ENCODE measurements at places on chromosomes 3 and 15.

- DNase-seq = no peak
Observed at GRCh38 chr3:13508496-13508895, 28.4 kb downstream of the HDAC11 start.

GRCh38 chr15:99480016-99480810 lies 85.6 kb upstream of the MEF2A start:
- no peak for DNase-seq

DNA sequence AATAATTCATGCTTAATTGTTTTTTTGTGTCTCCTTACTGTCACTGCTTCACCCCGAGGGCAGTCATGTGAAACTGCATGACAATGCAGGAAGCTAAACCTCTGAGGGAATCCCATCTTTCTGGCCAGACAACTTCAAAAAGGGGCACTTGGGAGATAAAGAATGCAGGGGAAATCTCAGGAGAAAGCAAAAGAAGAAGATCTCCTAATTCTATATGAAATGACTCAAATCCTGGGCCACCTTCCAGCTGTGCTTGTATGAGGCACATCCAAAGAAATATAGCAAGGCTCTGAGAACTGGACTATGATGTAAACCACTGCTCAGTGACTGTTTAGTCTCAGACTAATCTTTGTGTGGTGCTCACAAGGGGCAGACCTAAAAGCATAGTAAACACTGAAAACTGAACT lies 22.6 kb upstream of the UMPS start:
- DNase-seq = no peak

DNA sequence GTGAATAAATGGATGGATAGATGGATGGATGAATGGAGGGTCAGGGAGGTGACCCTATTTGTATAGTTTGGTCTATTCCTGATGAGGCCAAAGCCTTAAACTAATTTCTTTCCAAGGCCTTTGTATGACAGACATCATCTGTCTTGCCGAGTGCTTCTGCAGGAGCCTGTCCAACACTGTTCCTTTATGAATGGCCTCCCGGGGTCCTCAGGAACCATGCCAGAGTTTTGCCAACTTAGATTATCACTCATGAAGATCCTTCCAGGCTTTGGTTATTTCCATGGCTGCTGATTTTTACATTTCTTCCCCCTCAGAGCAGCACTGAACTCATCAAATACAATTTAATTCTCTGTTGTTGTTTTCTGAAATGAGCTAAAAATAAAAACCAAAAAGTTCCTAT lies 133.0 kb upstream of the SOX2 start:
- DNase-seq = no peak

DNA sequence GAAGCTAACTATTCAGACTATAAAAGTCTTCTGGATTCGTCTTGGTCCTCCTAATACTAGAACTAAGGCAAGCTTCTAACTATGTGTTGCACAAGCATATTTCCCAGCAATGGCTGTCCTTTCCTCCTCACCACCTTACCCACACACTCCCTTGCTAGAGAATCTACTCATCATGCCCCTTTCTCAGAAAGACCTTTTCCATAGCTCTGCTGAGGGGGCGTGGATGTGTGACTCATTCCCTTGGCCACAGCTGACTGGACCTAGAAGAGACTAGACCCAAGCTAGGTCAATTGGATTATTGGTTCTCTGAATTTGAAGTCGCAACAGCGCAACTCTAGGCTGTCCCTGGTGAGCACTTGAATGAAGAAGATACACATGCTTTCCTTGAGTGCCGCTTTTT lies 47.1 kb downstream of the ERC2 start:
- DNase-seq = no peak

DNA sequence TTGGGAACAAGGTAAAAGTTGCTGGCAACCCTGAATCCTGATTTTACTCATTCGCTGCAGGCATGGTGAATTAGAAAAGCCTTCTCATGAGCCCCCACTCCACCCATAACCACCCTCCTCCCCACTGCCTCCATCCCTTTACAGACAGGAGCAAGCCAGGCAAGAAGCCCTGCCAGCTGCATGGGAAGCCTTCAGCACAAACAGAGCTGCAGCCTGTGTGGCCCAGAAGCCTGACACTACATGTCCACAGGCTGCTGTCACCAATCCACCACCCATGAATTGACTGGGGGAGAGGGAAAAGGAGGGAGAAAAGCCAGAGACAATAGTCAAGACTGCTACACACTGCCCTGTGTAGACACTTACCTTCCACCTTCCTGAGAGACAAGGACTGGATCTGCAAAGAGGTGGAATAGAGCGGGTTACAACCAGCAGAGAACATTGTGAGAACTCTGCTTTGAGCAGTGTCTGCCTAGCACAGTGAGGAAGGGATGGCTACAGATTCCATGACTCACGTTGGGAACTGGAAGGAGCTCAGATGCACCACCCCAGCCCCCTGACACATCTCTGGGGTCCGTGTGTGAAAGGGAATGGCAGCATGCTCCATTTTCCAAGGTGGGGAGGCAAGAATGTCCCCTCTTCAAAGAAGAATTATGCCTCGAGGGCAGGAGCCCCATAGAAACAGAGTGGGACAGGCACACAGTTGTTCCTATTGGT lies 33.9 kb downstream of the DZIP1L start:
- no peak for DNase-seq

- DNase-seq = no peak
Observed at GRCh38 chr3:54353946-54354345, 231.6 kb downstream of the CACNA2D3 start.

DNA sequence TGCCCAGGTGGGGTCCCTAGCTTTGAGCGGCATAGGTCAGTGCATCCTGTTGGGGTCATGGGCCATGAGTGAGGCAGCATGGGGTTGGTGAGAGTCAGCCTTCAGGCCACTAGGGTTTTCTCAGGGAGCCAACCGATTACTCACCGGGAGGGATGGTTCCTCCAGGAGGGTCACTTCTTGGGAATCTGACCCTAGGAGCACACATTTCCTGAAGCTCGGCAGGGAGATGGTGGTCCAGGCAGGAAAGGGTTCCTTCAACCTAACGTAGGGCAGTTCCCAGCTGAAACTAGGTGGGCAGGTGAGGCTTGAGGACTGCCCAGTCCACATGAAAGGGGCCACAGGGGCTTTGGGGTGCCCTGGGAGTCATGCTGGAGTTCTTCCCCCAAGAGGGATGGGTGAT lies 218.0 kb downstream of the UBE3A start:
- no peak for DNase-seq

GRCh38 chr15:41948490-41948889 lies 23.9 kb downstream of the EHD4 start:
- DNase-seq = no peak

GRCh38 chr3:188404701-188405100 lies 250.7 kb downstream of the LPP start:
- DNase-seq = no peak

GRCh38 chr3:170465955-170466354 lies 47.3 kb downstream of the CLDN11 start:
- DNase-seq = no peak

DNA sequence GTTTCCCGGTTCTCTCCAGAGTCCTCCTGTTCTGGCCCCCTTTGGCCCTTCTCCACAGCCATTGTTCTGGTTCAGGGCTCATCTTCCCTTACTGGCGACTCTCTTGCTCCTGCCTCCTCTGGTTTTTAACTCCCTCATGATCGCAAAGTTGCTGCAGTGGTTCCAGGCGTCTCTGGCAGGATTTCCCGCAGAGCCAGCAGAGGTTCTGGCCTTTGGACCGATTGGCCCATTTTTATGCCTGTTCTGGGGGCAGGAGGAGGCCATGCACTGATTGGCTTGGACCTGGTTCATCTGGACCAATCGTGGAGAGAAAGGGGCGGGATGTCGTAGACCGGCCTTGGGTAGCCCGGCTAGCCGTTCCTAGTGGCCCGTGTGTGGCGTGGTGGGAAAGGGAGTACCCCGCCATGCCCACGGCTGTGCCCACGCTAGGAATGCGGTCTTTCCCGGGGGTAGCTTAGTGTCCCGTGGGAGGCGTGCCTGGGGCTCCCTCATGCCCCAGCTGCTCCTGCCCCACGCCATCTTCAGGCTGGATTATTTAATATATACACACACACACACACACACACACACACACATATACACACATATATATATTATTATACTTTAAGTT lies 113.4 kb downstream of the FBLN2 start:
- no peak for DNase-seq

- no peak for DNase-seq
Observed at GRCh38 chr3:139772539-139773500, 95.0 kb upstream of the NMNAT3 start.

GRCh38 chr15:88711806-88712205 lies 73.0 kb downstream of the ISG20 start:
- no peak for DNase-seq

DNA sequence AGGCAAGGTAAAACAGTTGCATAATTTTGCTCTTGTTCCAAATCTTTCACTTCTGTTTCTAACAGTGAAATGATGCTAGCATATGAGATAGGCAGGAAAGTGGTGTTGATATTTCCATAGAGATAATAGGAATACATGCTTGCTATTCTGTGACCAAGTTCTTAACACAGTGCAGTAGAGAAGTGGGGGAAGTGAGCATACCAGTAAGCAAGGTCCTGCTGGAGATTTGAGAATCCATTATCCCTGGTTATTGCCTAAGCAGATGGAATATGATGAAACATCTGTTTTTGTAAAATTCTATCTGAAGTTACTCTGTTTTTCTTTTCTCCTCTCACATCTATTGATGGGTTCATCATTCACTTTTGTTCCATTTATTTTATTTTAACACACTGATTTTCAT lies 28.7 kb downstream of the USP8 start:
- no peak for DNase-seq

DNA sequence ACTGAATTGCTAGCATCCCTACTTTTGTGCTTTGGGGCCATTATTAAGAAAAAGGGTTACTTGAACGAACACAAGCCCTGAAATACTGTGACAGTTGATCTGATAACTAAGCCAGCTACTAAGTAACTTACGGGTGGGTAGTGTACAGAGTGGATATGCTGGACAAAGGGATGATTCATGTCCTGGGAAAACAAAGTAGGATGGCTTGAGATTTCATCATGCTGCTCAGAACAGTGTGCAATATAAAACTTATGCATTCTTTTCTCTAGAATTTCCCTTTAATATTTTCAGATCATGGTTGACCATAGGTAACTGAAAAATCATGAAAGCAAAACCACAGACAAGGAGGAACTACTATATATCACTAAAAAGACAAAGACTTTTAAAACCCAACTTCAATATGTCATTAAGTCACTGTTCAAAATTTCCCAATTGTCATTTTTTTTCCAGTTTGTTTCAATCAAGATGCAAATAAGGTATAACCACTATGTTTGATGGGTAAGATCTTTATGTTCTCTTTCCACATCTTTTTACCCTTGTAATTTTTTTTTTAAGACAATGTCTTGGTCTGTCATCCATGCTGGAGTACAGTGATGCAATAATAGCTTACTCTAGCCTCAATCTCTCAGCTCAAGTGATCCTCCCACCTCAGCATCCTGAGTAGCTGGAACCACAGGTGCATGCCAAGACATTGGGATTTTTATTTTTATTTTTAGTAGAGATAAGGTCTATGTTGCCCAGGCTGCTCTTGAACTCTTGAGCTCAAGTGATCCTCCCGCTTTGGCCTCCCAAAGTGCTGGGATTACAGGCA lies 67.7 kb downstream of the IFT80 start:
- DNase-seq = no peak

- no peak for DNase-seq
Observed at GRCh38 chr3:193869221-193870201, 266.4 kb upstream of the HES1 start.

GRCh38 chr3:110343376-110343775 lies 728.2 kb upstream of the NECTIN3 start:
- no peak for DNase-seq

DNA sequence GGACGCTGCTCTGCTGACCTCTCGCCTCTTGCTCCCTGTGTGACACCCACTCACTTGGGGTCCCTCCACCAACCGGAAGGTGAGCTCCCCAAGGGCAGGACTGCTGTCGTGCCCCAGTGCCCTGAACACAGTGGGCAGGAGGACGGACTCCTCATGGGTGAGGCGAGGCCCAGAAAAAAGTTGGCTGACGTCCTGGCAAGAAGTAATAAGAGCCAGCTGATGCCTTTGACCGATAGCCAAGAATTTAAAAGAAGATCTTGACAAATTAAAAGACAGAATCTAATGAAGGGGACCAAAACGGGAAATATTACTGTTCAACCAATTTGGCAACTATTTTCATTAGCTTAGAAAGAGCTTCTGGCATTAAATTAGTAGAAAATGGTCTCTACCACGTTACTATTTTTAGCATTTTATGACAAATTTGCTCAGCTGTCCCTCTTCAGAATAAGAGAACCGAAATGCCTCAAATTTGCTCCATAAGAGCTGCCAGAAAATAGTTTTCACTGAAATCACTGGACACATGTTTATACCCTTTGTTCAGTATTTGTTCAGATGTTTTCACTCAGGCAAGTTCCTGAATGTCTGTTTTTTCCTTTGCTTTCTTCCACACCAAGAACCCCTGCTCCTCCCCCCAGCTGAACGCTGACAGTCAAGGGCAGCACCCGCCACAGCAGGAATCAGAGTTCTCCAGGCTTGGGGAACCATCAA lies 60.5 kb downstream of the XXYLT1 start:
- no peak for DNase-seq
